Spleen (tissue), 13 donors: ENCODE measurements at places on chromosomes 11 and 22. TPM values are rescaled to one million over a fixed set of nuclear protein-coding genes. Genes with fewer than 3 reads are reported as not detected.

GRCh38 chr11:86249307-86250098, 5.0 kb downstream of the EED start:
- peaks cover 39% of the 10 kb centered on the region for H3K4me1 ChIP-seq
- no peaks in the 10 kb centered on the region for H3K27me3 ChIP-seq
- H3K36me3 ChIP-seq, result peaks cover 26% of the 10 kb centered on the region
- no peak overlapping the region for H3K27ac ChIP-seq
- H3K4me3 ChIP-seq, result no peak overlapping the region
- DNase-seq, result no peak

- no peak overlapping the region for H3K4me3 ChIP-seq
- H3K27me3 ChIP-seq, result no peaks in the 10 kb centered on the region
- no peak for DNase-seq
- H3K27ac ChIP-seq, result peak overlapping the region; percentile 86
- peaks cover 61% of the 10 kb centered on the region for H3K4me1 ChIP-seq
These were observed 1.9 kb upstream of the PEX26 start for GRCh38 chr22:18075720-18076497.

Gene SLC7A4
- total RNA-seq, result 0.13 TPM

Gene MAPK11
- 17.6 TPM for total RNA-seq

Gene SLC25A1
- total RNA-seq, result 36.9 TPM

Gene CDKN1C
- total RNA-seq, result 13.8 TPM

- DNase-seq, result no peak
- H3K27ac ChIP-seq, result no peak overlapping the region
- no peaks in the 10 kb centered on the region for H3K36me3 ChIP-seq
- no peaks in the 10 kb centered on the region for H3K27me3 ChIP-seq
These were observed 26.2 kb downstream of the TRIM66 start for GRCh38 chr11:8656291-8656690.

GRCh38 chr11:43925932-43926505, 16.4 kb upstream of the C11orf96 start:
- H3K36me3 ChIP-seq, result peaks cover 13% of the 10 kb centered on the region
- no peak overlapping the region for H3K27ac ChIP-seq
- H3K4me3 ChIP-seq, result no peak overlapping the region
- no peaks in the 10 kb centered on the region for H3K27me3 ChIP-seq

GRCh38 chr22:48829908-48830307, 997.8 kb downstream of the BRD1 start:
- H3K27me3 ChIP-seq, result no peaks in the 10 kb centered on the region
- H3K36me3 ChIP-seq, result no peaks in the 10 kb centered on the region
- peak; percentile 56 for DNase-seq
- no peak overlapping the region for H3K27ac ChIP-seq
- H3K4me1 ChIP-seq, result no peaks in the 10 kb centered on the region

DNA sequence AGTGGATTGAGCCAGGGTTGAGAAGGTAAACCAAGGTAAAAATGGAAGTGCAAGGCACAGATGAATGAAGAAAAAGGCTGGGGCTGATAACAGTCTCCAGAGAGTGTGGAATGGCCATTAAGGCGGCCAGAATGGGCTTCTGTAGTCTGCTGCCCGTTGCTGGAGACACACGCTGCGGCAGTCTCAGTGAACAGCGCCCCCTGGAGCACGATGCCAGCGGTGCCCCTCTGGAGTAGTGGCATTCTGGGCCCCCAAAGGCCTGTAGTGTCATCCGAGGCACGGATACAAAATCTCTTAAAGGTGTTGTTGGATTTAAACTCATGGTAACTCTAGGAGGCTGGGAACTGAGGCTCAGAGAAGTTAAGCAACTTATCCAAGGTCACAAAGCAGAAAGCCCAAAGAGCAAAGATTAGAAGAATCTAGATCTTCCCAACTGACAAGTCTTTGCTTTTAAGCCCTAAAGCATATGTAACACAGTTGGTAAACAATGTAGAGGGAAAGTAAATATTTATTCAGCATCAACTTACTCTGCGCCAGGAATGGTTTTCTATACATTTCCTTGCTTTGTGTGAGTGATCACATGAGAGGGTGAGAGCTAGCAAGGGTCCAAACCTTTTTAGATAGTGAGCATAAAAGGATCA, 18.2 kb downstream of the KCNJ1 start:
- H3K4me3 ChIP-seq, result no peak overlapping the region
- peaks cover 29% of the 10 kb centered on the region for H3K4me1 ChIP-seq
- DNase-seq, result peak; percentile 93
- H3K27me3 ChIP-seq, result no peaks in the 10 kb centered on the region

Gene BDNF
- 0.07 TPM for total RNA-seq

DNA sequence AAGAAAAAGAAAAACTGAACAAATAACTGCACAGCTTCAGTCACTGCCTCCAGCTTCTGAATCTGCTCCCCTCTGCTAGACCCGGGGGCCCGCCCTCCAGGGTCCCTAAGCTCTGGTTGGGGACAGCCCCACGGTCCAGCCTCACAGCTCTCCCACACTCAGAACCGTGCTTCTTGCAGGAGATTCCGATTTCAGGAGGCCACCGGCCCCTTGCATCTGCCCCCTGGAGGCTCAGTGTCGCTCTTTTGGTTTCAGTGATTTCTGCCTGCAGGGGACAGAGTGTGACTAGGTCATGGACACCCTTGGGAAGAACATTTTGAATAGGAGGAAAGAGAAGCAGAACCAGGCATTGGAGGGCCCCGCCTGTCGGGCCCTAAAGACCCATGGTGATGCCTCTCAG, 23.1 kb upstream of the RPS3 start:
- H3K27me3 ChIP-seq, result no peaks in the 10 kb centered on the region
- H3K27ac ChIP-seq, result no peak overlapping the region
- DNase-seq, result no peak
- peaks cover 10% of the 10 kb centered on the region for H3K4me1 ChIP-seq

DNA sequence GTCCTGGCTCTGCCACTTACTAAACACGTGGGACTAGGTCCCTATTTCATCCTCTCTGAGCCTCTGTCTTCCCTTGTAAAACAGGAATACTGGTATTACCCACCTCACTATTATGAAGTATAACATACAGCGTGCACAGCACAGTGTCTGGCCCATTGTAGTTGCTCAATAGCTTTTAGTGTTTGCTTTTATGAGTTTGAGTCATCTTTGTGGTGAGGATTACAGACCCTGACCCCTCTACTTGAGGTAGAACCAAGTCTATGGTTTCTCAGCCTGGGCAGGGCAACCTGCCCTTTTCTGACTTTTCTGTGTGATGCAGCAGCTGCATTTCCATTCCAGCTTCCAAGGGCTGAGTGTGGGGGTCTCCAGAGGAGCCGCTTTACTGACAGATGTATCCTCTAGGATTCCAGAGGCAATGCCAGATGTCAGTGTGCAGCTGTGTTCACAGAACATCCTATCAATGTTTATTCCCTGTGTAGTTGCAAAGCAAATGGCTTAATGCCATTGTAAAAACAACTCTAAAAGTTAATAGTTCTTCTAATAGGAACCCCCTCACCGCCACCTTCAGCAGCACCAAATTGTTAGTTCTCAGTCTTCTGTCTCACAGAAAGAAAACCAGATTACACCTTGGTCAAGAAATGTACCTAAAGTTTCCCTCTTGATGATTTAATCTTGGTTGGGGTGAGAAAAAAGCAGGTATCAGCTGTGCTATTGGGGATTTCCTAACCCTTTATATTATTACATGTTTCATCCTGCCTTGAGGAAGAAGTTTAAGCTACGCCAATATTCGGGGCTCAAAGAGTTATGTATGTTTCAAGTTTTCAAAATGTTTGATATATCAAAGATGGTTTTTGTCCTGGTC, 16.8 kb downstream of the PRR5L start:
- no peak overlapping the region for H3K27ac ChIP-seq
- no peaks in the 10 kb centered on the region for H3K36me3 ChIP-seq
- no peak overlapping the region for H3K4me3 ChIP-seq
- no peaks in the 10 kb centered on the region for H3K4me1 ChIP-seq
- DNase-seq, result no peak

DNA sequence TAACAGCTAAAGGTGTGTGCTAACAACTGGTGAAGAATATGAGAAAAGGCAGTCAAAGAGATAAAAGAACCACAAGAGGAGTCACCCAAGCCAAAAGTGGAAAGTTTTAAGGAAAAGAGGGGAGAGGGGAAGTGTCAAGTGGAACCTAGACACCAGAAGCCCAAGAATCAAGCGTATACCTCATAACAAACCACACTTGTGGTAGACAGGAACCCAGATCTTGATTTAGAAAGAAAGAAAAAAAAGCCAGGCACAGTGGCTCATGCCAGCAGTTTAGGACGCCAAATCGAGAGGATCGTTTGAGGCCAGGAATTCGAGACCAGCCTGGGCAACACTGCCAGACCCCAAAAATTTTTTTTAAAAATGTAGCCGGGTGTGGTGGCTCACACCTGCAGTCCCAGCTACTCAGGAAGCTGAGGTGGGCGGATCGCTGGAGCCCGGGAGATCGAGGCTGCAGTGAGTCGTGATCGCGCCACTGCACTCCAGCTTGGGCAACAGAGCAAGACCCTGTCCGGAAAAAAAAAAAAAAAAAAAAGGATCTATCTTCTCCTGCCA, 877 bp downstream of the SLC25A17 start:
- DNase-seq, result no peak
- H3K27ac ChIP-seq, result no peak overlapping the region
- no peaks in the 10 kb centered on the region for H3K27me3 ChIP-seq
- H3K36me3 ChIP-seq, result no peaks in the 10 kb centered on the region
- peak overlapping the region; percentile 99 for H3K4me3 ChIP-seq
- peaks cover 33% of the 10 kb centered on the region for H3K4me1 ChIP-seq

DNA sequence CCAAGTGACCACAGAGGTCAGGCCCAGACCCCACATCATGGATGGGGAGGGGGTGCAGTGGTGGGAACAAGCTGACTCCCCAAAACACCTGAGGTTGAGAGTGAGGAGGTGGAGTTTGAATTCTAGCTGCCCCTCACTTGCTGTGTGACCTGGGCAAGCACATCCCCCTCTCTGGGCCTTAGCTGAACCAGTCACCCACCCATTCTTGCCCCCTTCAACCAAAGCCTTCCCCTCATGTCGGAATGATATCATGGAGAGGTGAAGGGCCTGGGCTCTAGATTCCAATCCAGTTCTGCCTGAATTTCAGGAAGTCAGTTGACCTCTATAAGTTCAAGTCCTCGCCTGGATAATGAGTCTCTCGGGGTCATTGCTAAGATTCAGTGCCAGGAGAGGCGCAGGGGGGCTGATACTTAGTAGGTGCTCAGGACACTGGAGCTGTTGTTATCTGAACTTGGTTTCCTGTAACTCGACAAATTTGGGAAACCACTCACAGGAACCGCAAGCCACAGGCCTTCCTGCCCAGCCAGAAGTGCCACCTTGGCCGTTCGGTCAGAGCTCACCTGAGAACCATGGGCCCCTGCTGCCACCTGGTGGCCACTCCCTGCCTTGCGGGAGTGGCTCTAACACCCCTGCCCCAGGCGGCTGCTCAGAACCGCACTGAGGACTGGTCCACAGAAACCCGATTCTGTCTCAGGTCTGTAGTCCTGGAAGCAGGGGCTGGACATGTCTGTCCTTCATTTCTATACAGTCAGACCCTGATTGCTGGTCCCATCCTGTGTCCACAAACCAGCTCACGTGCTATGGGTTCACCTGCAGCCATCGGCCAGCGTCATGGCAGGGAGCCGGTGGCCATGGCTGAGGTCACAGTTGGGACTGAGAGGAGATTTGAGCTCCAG, 6.9 kb downstream of the CDC42EP1 start:
- no peaks in the 10 kb centered on the region for H3K36me3 ChIP-seq
- H3K4me1 ChIP-seq, result peaks cover 34% of the 10 kb centered on the region
- peak; percentile 98 for DNase-seq
- H3K4me3 ChIP-seq, result no peak overlapping the region
- H3K27ac ChIP-seq, result peak overlapping the region; percentile 71

GRCh38 chr11:41246399-41246745, 213.1 kb downstream of the LRRC4C start:
- H3K4me3 ChIP-seq, result no peak overlapping the region
- no peaks in the 10 kb centered on the region for H3K36me3 ChIP-seq
- peak; percentile 71 for DNase-seq
- no peak overlapping the region for H3K27ac ChIP-seq
- H3K4me1 ChIP-seq, result no peaks in the 10 kb centered on the region

Gene C11orf65
- 1.0 TPM for total RNA-seq

GRCh38 chr11:103530257-103530656, 421.0 kb downstream of the DYNC2H1 start:
- H3K27me3 ChIP-seq, result no peaks in the 10 kb centered on the region
- H3K4me1 ChIP-seq, result no peaks in the 10 kb centered on the region
- no peak for DNase-seq
- H3K4me3 ChIP-seq, result no peak overlapping the region
- no peak overlapping the region for H3K27ac ChIP-seq

Gene CCDC89
- total RNA-seq, result 0.85 TPM

GRCh38 chr22:40363059-40363458, 7.3 kb upstream of the SGSM3 start:
- no peaks in the 10 kb centered on the region for H3K4me1 ChIP-seq
- H3K36me3 ChIP-seq, result peaks cover 100% of the 10 kb centered on the region
- DNase-seq, result no peak
- H3K27ac ChIP-seq, result no peak overlapping the region
- H3K4me3 ChIP-seq, result no peak overlapping the region

DNA sequence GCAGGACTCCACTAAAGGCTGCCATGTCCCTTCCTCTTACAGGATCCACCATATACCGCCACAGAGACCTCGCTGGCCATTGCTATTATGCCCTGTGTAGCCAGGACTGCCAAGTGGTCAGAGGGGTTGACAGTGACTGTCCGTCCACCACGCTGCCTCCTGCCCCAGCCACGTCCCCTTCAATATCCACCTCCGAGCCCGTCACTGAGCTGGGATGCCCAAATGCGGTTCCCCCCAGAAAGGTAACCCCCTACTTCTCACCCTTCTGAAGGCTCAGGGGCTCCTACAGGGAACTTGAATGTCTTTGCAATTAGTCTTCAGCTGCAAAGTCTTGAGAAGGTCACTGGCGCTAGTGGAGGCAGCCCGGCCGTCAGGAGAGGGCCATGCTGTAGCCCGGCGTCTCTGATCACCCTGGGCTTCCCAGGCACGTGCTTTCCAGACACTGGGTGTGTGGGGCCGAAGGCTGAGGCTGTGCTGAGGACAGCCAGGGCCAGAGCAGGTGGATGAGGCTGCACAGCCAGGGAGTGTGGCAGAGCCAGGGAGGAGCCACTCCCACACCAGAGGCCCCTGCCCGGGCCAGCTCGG, 30.0 kb upstream of the MUC5B start:
- no peaks in the 10 kb centered on the region for H3K4me1 ChIP-seq
- H3K4me3 ChIP-seq, result no peak overlapping the region
- no peaks in the 10 kb centered on the region for H3K27me3 ChIP-seq
- DNase-seq, result peak; percentile 23

- no peaks in the 10 kb centered on the region for H3K27me3 ChIP-seq
- H3K36me3 ChIP-seq, result no peaks in the 10 kb centered on the region
- no peak overlapping the region for H3K27ac ChIP-seq
- H3K4me3 ChIP-seq, result no peak overlapping the region
- DNase-seq, result peak; percentile 77
- peaks cover 100% of the 10 kb centered on the region for H3K4me1 ChIP-seq
These were observed 5.9 kb upstream of the FCHSD2 start for GRCh38 chr11:73147771-73148681.

- no peaks in the 10 kb centered on the region for H3K4me1 ChIP-seq
- no peaks in the 10 kb centered on the region for H3K36me3 ChIP-seq
- H3K4me3 ChIP-seq, result no peak overlapping the region
- H3K27ac ChIP-seq, result no peak overlapping the region
- DNase-seq, result no peak
These were observed 809.6 kb upstream of the API5 start for GRCh38 chr11:42502151-42502550.

GRCh38 chr11:10041748-10042446, 252.1 kb downstream of the SBF2 start:
- peaks cover 8% of the 10 kb centered on the region for H3K36me3 ChIP-seq
- no peak for DNase-seq

GRCh38 chr22:40638261-40638660, 1.7 kb upstream of the MRTFA start:
- peak; percentile 75 for DNase-seq
- peaks cover 36% of the 10 kb centered on the region for H3K4me1 ChIP-seq
- H3K36me3 ChIP-seq, result no peaks in the 10 kb centered on the region
- no peaks in the 10 kb centered on the region for H3K27me3 ChIP-seq
- H3K27ac ChIP-seq, result peak overlapping the region; percentile 95

Gene AP5B1
- 33.1 TPM for total RNA-seq
